Epithelial cell of proximal tubule (primary cell): ENCODE measurements at places on chromosomes 5 and 9.

GRCh38 chr5:125835293-125836172 is 587.7 kb upstream of the GRAMD2B start:
- DNase-seq = no peak

DNA sequence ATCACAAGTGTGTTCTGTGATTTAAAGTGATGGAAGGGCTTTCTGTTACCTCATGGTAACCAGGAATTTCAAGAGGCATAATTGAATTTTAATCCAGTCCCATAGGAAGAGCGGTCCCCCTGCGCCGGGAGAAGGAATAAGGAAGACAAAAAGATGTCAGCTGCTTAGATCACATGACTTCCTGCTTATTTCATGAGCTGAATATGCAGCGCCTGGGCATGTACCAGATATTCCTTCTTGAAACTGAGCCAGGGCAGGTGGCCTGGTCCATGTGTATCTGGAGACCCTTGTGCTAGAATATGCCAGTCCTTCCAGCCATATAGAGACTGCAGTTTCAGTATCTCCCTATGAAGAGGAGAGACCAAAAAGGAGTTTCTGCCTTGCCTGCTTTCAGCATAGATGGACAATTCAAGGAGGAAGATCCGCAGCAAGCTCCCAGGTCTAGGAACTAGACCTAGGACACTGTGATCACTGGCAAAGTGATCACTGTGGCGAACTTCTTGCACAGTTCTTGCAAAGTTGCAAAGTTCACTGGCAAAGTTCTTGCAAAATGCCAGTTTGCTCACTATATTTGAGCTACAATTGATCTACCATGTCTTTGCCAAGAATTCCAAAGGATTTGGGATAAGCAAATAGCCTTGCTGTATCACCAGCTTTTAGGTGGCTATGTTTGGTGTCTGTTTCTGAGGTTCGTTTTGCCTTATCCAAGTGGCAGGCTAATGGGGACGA is 102.9 kb upstream of the PHYKPL start:
- no peak for DNase-seq

- no peak for DNase-seq
Measured at GRCh38 chr9:128937310-128938165, 9.9 kb downstream of the DOLK start.

GRCh38 chr9:82810915-82811314 is 252.0 kb downstream of the RASEF start:
- DNase-seq = peak; percentile 59

GRCh38 chr5:141929398-141930058 is 5.9 kb downstream of the DELE1 start:
- no peak for DNase-seq

DNA sequence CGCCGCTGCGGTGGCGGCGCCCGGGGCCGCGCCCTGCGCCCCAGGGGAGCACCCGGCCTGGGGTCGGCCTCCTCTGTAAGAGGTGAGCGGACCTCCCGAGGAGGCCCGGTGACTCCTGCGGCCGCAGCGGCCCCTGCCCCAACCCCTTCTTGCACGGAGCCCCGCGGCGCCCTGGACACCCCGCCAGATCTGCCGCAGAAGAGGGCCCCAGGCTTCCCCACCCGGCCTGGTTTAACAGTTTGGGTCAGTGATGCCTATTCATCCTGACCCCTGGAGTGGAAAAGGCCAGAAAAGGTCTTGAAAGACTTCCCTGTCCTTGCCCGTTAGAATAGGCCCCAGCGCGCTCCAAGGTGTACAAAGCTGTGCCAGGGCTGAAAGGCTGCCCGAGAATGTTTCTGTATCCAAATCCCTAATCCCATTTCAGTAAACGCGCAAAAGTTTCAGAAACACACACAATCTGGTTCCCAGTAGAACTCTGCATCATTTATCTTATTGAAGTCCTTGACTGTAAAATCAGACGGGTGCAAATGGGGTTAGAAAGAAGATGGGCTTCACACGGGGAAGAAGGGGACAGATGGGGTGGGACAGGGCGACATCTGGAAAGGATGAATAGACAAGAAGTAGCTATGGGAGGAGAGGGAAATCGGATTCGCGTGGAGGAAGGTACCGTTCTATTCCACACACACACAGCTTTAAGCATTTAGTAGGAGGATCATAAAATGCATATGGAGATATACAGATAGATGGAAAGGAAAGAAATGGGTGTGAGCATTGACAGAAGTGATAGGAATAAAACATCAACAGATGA is 1.1 kb upstream of the SSBP2 start:
- DNase-seq = no peak

DNA sequence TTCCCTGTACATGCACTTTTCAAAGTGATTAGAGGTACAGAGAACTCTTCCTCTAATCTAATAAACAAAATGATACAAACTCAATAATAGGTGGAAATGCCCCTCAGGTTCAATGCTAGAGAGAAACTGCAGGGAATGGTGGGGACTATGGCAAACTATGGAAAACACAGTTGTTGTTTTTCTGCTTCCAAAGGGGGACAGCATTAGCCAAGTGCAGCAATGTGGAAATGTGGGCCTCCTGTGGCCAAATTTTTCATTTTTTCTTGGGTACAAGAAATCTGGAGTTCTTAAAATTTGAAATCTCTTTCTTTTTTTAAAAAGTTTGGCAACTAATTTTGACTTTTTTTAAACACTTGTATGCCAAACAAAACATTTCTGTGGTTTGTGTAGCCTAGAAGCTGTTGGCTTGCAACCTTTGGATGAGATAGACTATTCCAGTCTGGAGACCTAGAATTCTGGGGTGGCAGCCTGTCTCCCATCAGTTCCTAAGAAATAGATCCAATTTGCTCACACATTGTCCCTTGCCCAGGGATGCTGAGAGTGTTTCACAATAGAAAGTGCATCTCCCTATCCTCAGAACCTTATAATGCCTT is 218.6 kb downstream of the PAPPA start:
- no peak for DNase-seq

DNA sequence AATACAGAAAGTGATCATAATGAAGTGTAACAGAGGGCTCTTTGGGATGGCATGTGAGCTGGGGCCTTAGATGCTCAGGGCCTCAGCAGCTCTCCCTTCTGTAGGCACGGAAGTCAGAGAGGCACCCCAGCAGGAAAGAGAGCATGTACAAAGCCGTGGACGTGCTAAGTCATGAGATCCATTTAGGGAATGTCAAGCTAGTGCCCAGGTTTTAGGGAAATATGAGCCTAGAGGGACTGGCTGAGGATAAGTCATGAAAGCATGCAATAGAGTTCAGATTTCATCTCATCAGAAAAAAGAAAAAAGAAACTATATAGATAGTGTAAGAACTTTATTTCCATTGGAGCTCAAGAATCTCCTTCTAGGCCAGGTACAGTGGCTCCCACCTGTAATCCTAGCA is 379.5 kb upstream of the KLF4 start:
- no peak for DNase-seq

DNA sequence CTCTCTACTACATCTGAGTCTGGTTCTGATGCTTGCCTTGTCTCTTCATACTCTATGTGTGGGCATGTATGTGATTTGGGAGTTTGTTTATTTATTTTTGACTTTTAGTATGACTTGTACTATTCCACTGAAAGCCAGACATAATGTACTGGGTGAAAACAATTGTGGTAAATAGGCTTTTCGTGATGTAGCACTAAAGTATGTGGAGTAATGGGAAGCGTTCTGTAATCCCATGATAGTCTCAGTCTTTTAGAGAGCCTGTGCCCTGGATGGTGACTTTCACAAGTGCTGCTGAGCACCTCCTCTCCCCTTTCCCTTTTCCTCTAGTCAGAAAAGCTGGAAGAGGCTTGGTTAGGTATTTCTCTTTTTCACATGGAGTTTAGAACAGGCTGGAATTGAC is 85.8 kb upstream of the S1PR3 start:
- DNase-seq = no peak

GRCh38 chr9:38255599-38255998 is 136.9 kb upstream of the ALDH1B1 start:
- no peak for DNase-seq

DNA sequence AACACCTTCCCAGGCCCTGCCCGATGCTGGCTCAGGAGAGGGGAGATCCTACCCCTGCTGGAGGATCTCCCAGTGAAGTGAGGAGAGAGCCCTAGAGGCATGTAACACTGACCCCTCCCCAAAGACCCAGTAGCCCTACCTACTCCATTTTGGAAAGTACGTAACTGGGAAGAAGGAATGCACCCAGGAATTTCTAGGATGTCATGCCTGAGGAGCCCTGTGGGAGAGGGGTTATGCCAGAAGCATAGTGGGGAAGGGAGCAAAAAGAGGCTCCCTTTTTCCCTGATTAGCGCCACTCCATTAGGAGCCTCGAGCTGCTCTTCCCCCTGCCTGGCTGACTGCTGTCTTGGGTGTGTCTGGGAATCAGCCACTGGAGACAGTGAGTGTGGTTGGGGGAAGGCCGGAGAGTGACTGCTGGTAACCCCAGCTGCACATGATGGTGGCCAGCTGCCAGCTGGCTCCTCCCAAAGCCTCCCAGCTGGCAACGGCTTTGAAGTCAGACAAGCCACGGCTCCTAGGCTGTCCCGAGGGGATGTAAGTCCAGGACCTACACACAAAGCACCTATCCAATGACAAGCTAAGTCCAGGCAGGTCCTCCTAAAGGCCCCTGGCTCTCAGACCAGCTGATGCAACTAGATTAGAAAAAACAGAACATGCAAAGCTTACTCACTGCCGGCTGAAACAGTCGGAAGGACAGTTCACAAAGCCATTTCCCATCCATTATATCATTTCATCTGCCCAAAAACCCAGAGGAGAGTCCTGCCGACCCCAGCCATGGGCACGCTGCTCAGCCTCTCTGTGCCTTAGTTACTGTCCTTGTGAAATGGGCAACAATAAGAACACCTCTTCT is 136.5 kb upstream of the ABCA1 start:
- DNase-seq = peak; percentile 86

GRCh38 chr5:147821766-147822165 is 9.7 kb downstream of the SPINK1 start:
- DNase-seq = no peak

GRCh38 chr5:34535433-34535832 is 120.7 kb upstream of the RAI14 start:
- no peak for DNase-seq

GRCh38 chr5:89615839-89616518 is 733.0 kb upstream of the MEF2C start:
- no peak for DNase-seq

- no peak for DNase-seq
Measured at GRCh38 chr9:21265421-21266189, 25.8 kb upstream of the IFNA14 start.

DNA sequence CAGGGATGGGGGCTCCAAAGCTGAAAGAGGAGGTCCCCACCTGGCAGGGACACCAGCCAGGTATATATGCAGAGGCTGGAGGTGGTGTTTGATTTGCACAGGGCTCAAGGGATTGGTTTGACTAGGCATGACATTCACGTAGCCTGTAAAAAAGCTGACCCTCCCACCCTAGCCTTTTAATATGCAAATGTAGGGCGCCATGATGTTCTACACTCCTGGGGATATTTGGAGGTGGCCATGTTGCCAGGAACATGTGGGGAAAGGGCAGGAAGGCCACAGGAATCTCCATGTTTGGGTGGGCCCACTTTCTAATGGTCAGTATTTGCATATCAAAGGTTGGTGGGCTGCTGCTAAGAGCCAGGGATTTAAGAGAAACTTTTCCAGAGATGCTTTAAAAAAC is 12.0 kb upstream of the THG1L start:
- no peak for DNase-seq

- DNase-seq = no peak
Measured at GRCh38 chr5:104297076-104297475, 734.5 kb upstream of the NUDT12 start.

DNA sequence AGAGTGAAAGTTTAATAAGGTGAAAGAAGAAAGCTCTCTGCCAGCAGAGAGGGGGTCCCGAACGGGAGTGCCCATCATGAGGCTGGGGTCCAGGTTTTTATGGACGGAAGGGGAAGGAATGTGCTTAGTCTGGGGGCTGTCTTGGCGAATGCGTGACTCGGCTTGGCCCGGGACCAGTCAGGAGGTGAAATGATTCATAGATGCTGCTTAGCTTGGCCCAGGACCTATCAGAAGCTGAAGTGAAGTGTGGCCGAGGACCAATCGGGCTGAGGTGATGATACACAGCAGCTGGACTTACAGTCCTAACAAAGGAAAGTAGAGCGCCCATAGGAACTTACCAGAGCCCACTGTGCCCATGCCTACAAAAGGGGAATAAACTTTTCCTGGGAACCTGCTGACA is 3.9 kb upstream of the FKTN start:
- no peak for DNase-seq

GRCh38 chr5:141878186-141878710 is at the start of gene PCDH1:
Gene PCDH1 (minus strand): TSS chr5:141878410. CDS start chr5:141878262, 148 bp downstream.
- DNase-seq = no peak

GRCh38 chr9:87097238-87097637 is 149.9 kb upstream of the GAS1 start:
- no peak for DNase-seq

- DNase-seq = no peak
Measured at GRCh38 chr5:85030316-85031084, 645.8 kb upstream of the EDIL3 start.

- no peak for DNase-seq
Measured at GRCh38 chr5:178468196-178468685, 122.0 kb downstream of the COL23A1 start.

DNA sequence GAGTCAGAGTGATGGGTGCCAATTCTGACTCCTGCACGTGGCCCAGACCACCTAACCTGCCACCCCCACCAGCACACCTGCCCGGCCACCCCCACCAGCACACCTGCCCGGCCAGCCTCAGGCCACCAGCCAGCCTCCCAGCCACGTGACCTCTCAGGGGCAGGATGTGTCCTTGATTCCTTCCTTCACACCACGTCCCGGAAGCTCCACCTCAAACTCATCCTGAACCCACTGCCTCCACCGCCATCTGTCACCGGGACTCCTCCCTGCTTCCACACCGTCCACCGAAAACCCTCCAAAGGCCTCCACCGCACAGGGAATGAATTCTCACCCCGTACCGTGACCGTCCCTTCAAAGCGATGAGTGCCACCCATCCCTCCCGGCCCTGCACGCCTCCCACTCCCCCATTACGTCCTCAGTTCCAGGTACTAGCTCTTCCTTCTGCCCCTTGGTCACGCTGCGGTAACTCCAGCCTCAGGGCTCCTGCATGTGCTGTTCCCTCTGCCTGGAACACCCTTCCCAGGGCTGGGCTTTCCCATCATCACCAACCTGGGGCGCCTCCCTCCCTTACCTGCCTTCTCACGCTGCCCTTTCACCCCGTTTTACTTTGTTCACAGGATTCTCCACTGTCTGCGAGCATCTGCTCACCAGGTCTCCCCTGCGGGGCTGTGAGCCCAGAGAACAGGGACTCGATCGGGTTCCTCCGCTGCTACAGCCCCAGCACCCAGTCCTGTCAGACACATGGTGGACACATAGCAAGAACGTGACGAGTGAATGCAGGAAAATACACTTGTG is 82.9 kb downstream of the ADAMTS2 start:
- no peak for DNase-seq

- no peak for DNase-seq
Measured at GRCh38 chr5:134515801-134516200, 9.7 kb upstream of the JADE2 start.

DNA sequence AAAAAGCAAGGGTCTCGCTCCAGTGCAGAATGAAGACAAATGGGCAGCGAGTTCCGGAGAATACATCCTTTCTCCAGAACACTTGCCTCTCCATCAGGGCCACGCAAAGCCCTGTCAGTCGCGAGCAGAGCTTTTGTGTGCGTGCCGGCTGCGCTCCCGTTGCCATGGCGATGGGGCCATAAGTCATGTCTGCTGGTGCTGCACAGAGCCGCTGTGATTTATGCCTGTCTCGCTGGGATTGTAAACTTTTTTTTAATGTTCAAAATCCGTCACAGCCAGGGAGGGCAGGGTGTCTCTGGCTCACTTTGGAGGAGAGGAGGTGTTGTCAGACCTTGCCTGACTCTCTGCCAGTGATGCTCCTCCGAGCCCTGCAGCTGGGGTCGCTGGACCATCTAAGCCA is 272.7 kb downstream of the TRIM32 start:
- DNase-seq = no peak
